ENCODE measurements at places on chromosomes 7 and 10.

- DNase-seq = no peak
These were observed 18.6 kb upstream of the RELN start for GRCh38 chr7:104008107-104008506.

DNA sequence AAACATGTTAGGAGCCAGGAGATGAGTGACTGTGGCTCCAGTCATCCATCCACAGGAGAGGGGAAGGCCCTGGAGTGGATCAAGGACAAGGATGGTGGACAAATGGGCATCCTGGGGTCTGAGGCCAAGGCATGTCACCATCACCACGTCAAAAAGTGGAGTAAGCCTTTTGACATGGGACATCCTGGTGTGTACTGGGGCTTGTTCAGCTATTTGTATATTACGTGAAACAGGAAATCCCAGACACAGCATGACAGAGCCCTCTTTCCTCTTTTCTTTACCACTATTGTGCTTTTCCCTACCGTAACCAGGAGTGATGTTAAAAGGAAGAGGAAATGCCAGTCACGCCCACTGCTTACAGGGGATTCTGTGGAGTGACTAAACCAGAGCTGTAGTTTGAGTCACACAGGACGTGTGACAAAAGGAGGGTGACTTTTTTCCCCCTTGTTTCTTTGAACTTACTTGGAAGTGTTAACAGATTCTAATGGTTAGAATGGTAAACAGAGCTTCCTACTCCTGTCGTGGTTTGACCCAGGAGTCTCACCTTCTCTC, 15.4 kb downstream of the ACSL5 start:
- DNase-seq = no peak

DNA sequence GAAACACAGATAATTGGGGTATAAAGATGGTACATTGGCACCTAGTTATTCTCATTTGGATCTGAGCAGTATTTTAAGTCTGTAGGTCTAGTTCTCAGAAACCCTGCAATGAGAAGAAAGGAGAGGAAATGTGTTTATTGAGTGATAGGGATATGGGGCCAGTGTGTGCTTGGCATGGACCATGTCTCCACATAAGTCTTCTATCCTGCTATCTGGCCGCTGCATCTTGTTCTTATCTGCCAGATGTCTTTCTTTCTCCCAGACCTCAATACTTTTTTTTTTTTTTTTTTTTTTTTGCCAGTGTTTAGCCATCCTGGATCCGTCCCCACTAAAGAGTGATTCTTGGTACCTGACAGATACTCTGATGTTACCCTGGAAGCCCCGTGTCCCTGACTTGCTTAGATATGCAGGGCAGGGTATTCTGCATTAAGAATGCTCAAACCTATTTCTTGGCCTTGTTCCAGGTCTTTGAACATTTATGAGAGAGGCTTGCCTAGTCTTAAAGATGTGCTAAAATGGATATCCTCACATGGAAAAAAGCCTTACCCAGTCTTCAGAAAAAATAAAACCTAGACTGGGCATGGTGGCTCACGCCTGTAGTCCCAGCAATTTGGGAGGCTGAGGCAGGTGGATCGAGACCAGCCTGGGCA, 10.0 kb downstream of the MTURN start:
- DNase-seq = peak; percentile 41

GRCh38 chr7:47804767-47805545, 143.3 kb downstream of the PKD1L1 start:
- DNase-seq = no peak

DNA sequence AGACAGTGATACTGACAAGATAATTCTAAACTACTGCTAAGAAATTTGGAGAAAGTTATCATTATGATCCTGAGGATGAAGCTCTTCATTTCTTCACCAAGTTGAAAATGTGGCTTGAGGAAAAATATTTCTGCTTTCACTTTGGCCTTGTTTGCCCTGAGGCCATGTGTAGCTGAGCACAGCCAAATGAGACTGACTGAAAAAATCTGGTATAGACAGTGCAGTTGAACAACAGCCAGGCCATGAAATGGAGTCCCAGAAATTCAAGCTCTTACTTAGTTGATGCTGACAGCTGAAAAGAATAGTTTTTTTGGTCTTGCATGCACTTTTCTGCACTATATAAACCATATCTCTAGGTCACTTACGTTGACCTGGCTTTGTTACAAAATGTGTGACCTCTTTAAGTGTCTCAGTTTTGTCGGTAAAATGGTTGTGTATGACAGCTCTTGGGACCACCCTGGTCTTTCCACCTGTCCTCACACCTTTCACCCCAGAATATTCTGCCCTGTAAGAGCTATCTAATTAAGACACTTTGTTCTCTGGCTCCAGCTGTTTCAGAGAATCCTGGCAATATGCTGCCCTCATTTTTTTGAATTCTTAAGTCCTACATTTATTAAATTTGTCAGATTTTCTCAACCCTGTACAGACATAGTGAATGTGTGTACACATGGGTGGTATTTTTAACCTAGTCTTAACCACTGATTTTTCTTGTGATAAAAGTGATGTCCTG, 91.3 kb downstream of the CD36 start:
- no peak for DNase-seq

Measured in NCI-H510A treated with DMSO at 0.1 percent for 48 hours (cell line).